SHP77 treated with DMSO at 0.1 percent for 48 hours (cell line): ENCODE measurements at places on chromosomes 12 and 14.

GRCh38 chr14:99345472-99345871, 73.5 kb upstream of the BCL11B start:
- DNase-seq = no peak

DNA sequence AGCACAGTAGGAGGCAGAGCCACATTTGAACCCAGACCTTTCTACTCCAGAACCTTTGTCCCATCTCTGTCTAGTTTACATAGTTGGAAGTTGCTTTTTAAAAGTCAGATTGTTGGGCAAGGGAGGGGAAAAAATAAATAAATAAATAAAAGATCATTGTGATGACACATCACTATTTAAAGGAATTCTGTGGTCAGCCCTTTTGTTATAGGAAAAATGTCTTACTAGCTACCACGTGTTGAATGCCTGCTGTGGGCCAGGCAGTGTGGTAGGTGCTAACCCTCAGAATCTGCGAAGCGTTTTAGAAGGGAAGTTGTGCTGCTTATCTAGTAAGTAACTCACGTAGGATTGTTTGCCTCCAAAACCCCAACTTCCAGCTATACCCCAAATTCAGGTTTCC, 62.3 kb downstream of the BHLHE41 start:
- no peak for DNase-seq

- DNase-seq = peak; percentile 42
Observed at GRCh38 chr12:113591480-113591974, 119.9 kb upstream of the LHX5 start.

DNA sequence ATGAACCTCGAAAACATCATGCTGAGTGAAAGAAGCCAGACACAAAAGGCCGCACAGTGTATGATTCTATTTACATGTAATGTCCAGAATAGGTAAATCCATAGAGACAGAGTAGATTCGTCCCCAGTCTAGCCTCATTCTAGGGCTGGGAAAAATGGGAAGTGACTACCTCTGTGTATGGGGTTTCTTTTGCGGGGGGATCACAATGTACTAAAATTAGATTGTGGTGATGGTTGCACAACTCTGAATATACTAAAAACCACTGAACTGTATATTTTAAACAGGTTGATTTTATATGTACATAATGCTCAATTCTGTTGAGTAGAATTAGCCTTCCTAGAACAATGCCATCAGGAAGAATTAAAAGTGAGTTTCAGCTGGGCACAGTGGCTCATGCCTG, 6.3 kb upstream of the RILPL2 start:
- no peak for DNase-seq

DNA sequence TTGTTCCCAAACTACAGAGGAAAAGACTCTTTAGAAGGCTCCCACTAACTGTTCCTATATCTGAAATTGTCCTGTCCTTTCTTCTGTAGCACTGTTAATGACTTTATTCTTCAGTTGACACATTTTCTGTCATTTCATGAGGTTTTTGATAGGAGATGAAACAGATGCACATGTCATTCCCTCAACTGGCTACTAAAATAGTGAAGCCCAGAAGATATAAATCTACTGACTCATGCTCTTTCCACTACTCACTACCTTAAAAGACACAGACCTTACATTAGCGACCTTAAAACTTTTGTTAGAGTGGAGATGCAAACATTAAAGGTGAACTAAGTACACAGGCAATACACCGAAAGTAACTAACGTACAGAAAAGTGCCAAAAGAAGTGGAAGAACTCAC, 59.5 kb upstream of the ANKS1B start:
- no peak for DNase-seq

GRCh38 chr14:41607304-41607775, 664 bp downstream of the LRFN5 start:
- no peak for DNase-seq

GRCh38 chr12:47982770-47983169, 19.4 kb downstream of the TMEM106C start:
- no peak for DNase-seq

DNA sequence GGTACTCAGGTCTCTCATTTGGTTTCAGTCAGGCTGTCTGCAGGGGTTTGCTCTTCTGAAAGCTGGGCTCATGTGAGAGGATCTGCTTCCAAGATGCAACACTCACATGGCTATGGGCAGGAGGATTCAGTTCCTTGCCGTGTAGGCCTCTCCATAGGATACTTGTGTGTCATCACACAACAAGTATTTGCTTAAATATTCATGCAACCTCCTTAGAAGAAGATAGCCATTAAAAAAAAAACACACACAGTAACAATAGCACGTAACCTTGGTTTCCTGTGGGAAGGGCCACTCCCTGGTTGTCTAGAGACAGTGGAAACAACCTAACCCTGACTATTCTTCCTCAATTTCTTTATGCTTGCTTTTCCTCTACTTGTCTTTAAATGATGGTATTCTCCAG, 31.8 kb upstream of the CLEC4E start:
- no peak for DNase-seq

DNA sequence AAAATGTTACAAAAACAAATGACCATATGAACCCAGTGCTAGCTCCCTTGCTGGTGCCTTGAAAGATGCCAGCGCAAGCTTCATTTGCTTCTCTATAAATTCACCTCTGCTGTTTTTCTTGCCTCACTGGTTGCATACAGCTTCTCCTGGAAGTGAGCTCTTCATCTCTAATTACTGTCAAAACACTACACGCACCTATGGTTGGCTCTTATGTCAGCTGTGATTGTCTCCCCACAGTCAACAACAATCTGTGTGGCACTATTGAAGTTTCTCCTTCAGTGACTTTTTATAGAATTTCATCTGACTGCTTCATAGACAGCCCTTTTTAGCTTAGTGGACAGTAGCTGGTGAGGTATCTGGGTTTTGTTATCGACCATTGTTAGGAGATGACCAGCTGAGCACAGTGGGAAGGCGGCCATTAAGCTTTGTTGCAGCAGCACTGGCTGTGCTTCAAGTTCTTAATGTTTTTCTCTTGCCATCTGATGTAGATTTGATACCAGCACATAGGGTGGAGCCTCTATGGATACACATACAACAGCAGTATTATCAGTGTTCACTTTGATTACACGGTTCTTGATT, 131.8 kb downstream of the KITLG start:
- peak; percentile 69 for DNase-seq

- DNase-seq = no peak
Observed at GRCh38 chr12:117344716-117345115, 16.7 kb downstream of the NOS1 start.

- no peak for DNase-seq
Observed at GRCh38 chr14:51780741-51781140, 79.7 kb upstream of the GNG2 start.

GRCh38 chr12:113449839-113450238, 21.8 kb downstream of the LHX5 start:
- DNase-seq = no peak

- DNase-seq = no peak
Observed at GRCh38 chr12:108807476-108807875, 49.9 kb downstream of the SSH1 start.

DNA sequence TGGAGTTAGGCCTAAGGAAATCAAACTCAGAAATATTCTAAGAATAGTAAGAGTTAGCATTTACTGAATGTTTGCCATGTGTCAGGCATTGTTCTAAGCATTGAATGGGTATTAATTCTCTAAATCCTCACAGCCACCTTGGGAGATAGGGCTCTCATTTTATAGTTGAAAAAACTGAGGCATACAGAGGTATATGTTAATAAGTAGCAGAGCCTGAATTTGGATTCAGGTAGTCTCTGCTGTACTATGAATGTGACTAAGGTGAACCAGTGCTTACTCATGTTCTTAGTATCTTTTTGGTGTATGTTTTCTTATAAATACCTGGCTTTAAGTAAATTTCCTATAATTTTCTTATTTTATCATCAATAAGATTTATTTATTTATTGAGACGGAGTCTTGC, 8.1 kb downstream of the ARF6 start:
- DNase-seq = no peak

GRCh38 chr12:14874882-14875281, 10.8 kb downstream of the MGP start:
- no peak for DNase-seq

- DNase-seq = no peak
Observed at GRCh38 chr14:51957950-51958349, 31.4 kb upstream of the RTRAF start.

- DNase-seq = no peak
Observed at GRCh38 chr12:80419644-80420043, 24.4 kb upstream of the PTPRQ start.

DNA sequence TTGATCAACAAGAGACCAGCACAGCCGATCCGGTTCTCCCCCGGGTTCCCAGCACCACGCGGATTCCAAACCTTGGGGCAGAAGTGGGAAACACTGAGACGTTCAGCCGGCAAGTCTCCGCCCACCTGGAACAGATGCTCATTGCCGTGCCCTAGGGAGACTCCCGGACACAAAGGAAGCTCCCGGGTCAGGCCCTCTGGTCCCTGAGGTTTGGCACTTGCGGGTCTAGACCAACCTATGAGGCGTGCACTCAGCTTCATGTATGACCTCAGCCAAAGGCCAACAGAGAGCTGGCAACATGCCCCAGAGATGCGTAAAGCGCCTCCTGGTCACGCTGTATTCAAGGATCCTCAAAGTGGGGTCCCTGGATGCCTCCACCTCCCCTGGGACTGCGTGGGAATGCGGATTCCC, 2.5 kb downstream of the RIMBP2 start:
- DNase-seq = no peak

- no peak for DNase-seq
Observed at GRCh38 chr14:96821501-96821900, 24.3 kb downstream of the VRK1 start.

DNA sequence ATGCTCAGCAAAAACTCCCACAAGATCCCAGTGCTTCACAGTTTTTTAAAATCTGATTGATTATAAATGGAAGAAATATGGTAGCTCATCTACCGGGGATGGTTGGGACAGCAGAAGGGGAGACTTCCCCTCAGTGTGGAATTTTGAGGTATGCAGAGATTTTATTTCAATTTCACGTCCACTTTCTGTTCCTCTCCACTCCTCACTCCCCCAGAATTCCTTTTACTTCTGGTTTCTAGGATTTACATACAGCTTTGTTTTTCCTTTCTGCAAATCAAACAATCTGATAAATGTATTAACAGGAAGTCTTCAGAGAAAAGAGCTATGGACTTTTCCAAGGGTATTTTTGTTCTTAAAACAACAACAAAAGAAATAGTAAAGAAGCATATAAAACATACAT, 181.5 kb upstream of the ARHGAP5 start:
- DNase-seq = no peak

DNA sequence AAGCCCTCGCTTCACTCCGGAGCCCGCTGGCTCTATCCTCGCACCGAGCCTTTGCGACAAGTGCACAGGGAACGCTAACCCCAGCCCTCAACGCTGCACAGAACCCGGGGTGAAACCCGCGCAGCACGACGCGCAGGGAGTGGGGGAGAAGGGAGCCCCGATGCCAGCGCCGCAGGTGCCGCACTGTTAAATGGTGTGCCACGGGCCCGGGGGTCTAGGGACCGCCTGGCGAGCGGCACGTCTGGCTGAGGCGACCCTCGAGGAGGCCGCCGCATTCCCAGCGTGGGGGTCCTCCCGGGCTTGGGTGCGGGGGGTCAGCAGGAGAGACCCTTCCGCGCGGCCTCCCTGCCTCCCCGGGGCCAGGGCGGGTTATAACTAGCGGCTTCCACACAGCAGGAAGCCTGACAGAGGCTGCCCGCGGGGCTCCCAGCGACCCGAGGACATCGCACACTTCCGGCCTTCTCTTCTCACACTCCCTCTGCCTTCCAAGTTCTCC, 23.8 kb upstream of the LRTM2 start:
- no peak for DNase-seq

DNA sequence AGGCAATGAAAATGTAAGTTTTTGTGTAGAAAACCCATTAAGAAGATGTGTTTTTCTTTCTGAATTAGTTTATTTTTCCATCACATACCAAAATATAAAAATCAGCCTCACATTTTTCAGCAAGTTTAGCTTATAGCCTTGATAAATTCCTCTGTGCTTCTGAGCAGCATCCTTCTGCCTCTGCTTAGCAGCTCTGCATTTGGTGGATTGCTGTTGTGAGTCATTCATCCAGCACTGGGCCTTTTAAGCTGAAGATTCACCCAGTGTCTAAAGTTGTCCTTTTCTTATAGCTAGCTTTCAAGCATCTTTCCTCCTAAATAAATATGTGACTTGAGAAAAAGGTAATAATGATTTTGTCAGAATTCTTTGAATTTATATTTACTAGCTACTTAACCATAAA, 206.1 kb downstream of the PCNX1 start:
- DNase-seq = no peak

GRCh38 chr12:17108877-17109541, 503.0 kb upstream of the LMO3 start:
- DNase-seq = peak; percentile 61

DNA sequence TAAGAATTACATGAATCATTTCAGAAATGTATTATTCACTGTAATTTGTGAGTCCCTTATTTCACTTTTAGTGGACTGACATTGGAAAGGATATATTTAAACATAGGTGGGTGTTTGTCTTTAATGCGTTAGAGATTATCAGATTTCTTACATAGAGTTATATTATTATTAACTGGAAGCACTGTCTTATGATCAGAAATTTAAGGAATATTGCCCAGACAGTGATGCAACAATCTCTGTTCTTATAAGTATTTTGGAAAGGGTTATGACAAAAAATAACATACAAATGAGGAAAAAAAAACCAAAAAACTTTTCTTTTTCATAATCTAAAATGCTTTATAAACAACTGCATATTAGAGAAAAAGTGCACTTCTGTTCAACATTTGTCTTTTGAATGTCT, 836.6 kb downstream of the SLC6A15 start:
- DNase-seq = no peak

DNA sequence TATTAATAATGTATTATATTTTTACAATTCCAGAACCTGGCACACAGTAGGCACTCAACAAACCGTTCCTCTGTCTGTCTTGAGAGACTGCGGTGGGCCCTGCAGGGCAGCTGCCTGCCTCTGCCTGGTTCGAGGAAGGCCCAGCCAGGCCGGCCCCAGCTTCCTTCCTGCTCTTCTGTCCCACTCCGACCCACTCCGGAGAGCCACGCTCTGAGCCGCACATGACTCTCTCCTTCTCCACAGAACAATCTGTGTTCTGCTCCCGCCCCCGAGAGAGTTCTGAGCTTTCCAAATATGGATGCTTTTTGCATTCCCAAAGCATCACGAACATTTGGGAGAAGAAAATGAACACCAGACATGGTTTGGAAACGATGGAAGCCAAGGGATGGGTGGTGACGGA, 57.3 kb downstream of the TTC7B start:
- no peak for DNase-seq

GRCh38 chr12:6780573-6780972, 8.3 kb downstream of the LAG3 start:
- no peak for DNase-seq

DNA sequence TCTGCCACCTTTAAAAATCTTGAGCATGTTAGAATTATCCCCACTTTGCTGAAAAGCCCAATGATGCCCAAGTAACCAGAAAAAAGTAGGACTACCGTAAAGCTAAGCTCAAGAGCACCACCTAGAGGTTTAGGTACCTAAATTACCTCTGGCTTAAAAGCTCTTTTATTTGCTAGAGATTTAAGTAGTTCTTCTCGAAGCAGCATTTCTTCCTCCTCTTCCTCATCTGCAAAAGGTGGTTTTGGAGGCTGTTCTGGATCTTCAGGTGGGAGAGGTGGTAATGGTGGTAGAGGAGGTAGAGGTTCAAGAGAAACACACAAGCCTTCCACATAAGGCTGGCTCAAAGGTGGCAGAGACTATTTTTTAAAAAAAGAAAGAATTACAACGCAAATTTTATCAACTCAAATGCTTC, 26.9 kb downstream of the ZFC3H1 start:
- DNase-seq = peak; percentile 50

- DNase-seq = no peak
Observed at GRCh38 chr12:1325666-1326065, 268.7 kb downstream of the FBXL14 start.
